ENCODE measurements at places on chromosomes 11 and 22. TPM values are rescaled to one million over a fixed set of nuclear protein-coding genes. Genes with fewer than 3 reads are reported as not detected.

- DNase-seq, result no peak
- H3K4me1 ChIP-seq, result no peaks in the 10 kb centered on the region
- H3K4me3 ChIP-seq, result no peak overlapping the region
- H3K27ac ChIP-seq, result no peak overlapping the region
- H3K27me3 ChIP-seq, result no peaks in the 10 kb centered on the region
- H3K36me3 ChIP-seq, result no peaks in the 10 kb centered on the region
Measured at GRCh38 chr11:101523634-101524260, 60.1 kb downstream of the TRPC6 start.

DNA sequence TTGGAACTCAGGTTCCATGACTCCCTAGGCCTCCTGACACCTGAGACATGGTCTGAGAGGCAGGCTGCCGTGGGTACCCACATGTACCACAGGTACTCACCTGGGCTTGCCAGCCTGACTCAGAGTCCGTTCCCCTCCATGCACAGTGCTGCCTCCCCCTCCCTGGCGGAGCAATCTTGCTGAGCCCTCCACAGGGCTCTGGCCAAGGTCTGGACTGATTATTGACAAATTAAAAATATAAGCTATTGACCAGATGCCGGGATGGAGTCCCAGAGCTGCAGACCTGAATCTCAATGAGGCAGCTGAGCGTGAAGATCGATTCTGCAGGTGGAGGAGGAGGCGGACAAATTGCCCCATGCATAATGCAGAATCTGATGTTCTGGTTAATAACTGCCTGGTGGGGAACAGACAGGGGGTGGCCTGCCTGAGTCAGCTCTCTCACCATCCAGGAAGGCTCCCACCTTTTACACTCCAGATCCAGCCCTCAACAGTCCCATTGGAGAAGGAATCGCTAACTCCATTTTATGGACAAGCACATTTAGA, 422.7 kb downstream of the MIAT start:
- H3K27ac ChIP-seq, result no peak overlapping the region
- H3K4me1 ChIP-seq, result no peaks in the 10 kb centered on the region
- no peaks in the 10 kb centered on the region for H3K27me3 ChIP-seq
- no peak for DNase-seq
- H3K4me3 ChIP-seq, result no peak overlapping the region

- no peaks in the 10 kb centered on the region for H3K4me1 ChIP-seq
- no peaks in the 10 kb centered on the region for H3K36me3 ChIP-seq
- no peak overlapping the region for H3K27ac ChIP-seq
- DNase-seq, result no peak
- H3K4me3 ChIP-seq, result no peak overlapping the region
Measured at GRCh38 chr11:61194169-61194671, 9.1 kb upstream of the PGA3 start.

- no peaks in the 10 kb centered on the region for H3K27me3 ChIP-seq
- peaks cover 25% of the 10 kb centered on the region for H3K4me1 ChIP-seq
- no peak overlapping the region for H3K4me3 ChIP-seq
- H3K27ac ChIP-seq, result no peak overlapping the region
Measured at GRCh38 chr11:116892374-116892773, 55.0 kb upstream of the APOA1 start.

The EHF gene
- total RNA-seq, result 0.24 TPM
